ENCODE measurements at places on chromosomes 11 and 22.

GRCh38 chr11:111879637-111879960, 258 bp downstream of the CFAP68 start:
- DNase-seq, result no peak

DNA sequence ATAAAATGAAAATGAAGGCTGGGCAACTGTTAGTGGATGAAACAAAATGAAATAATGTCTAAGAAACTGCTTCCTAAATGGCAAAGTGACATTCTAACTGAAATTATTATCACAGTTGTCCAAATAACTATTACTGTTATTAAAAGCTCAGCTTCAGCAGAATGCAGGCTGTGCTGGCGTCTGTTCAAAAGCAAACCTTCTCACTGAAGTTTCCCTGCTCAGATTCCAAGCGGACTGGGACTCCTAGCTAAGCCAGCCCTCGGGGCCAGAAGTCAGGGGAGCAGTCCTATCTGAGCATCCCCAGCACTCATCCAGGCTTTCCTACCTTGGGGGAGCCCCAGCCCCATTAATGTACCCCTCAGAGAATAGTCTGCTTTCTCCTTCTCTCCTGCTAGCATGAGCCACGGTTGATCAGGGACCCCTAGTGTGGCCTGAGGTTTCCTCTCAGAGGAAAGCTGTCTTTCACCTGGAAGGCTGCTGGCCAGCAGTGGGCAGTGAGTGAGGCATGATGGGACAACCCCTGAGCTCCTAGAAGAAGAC, 1167.3 kb downstream of the TBC1D22A start:
- no peak for DNase-seq

DNA sequence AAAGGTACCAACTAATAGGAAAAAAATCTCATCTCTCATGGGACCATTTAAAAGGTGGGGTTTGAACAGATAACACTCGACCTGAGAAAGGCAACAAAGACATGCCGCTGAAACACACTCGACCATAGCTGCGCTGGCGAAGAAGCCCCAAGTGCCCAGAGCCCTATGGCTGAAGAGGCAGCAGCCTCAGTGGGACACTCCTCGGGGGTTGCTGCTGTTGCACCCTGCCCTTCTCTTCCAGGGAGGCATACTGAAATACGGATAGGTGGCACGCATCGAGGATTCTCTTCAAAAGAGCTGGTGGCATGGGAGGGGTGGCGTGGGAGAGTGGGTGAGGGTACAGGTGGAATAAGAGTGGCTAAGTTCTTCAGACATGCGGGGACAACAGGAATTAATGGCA, 18.5 kb upstream of the PHLDA2 start:
- DNase-seq, result no peak

- no peak for DNase-seq
Observed at GRCh38 chr11:66361502-66361941, 10.0 kb downstream of the SLC29A2 start.

- no peak for DNase-seq
Observed at GRCh38 chr11:93767018-93767417, 17.1 kb upstream of the MED17 start.

DNA sequence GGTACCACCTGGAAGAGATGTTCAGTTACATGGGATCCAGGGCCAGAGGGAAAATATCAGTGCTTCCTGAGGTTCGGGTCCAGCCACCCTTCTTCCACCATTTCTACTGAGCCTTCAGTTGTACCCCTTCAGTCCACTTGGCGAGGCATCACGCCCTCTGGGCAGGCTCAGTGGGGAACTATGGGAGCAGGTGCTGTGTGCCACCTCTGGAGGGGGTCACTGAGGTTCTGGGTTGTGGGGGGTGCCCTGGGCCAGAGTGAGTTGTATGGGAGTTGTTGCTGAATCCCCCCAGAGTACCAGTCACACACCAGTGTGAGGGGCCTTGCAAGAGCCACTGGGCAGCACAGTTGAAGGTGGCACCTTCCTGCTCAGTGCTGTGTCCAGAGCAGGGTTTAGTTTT, 2.7 kb upstream of the SREBF2 start:
- no peak for DNase-seq

DNA sequence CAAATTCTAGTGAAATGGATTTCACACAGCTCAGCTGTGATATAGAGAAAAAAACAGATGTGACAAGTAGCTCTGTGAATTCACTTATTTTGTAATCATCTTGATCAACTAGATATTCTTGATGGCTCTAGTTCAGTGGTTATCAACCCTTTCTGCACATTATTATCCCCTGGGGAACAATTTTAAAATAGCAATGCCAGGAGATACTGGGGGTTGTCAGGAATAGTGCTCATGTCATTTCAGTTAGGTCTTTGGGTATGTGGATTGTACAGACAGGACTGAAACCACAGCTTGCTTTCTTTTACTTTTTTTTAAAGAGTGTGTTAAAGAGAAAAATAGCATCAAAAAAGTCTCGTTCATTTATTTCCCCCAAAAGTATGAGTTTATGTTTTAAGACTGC, 269.0 kb upstream of the PDGFD start:
- no peak for DNase-seq

GRCh38 chr11:35267504-35267903, 128.5 kb downstream of the CD44 start:
- DNase-seq, result no peak

DNA sequence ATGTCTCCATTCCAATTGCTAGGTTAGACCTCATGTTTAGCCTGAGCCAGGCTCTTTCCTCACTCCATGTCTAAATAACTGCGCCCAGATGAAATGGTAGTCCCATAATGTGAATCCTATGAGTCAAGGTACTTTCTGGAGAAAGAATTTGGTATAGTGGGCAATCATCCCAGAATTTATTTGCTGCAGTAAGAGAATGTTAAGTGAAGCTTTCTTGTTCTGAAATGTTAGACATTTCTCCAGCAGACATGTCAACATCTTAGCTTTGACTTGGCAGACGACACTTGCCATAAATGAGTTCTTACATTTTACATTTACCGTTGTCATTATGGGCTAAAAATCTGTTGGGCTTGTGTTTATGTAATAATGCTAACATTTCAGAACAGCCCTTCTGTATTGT, 165.2 kb downstream of the PGR start:
- DNase-seq, result no peak

DNA sequence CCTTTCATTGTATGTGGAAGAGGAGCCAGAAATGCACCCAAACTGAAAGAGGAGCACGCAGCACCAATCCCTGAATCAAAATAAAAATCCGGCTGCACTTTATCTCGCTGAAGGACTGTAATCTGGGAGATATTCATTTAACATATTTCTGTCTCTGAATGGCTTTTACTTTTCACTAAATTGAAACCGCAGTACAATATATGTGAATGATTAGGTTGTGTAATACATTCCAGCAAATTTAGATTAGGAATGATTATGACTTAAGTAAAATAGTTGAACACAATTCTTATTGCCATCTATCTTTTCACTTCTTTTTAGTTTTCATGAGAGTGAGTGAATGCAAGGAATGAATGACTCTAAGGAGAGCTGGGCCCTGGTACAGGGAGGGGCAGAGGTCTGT, 232.1 kb downstream of the ST3GAL4 start:
- DNase-seq, result no peak

GRCh38 chr11:77092382-77092781, 10.3 kb upstream of the OMP start:
- no peak for DNase-seq

DNA sequence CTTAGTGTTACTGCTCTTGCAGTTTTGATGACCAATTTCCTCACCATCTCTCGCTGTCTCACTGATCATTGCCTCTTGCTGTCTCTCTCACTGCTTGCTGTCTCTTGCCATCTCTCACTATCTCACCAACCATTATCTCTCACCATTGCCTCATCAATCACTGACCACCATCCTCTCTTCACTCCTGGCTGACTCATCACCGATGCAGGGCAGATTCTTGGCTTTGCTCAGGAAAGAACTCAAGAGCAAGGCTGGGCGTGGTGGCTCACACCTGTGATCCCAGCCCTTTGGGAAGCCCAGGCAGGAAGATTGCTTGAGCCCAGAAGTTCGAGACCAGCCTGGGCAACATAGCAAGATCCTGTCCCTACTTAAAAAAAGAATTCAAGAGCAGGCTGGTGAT, 66.3 kb upstream of the SYN3 start:
- DNase-seq, result no peak

DNA sequence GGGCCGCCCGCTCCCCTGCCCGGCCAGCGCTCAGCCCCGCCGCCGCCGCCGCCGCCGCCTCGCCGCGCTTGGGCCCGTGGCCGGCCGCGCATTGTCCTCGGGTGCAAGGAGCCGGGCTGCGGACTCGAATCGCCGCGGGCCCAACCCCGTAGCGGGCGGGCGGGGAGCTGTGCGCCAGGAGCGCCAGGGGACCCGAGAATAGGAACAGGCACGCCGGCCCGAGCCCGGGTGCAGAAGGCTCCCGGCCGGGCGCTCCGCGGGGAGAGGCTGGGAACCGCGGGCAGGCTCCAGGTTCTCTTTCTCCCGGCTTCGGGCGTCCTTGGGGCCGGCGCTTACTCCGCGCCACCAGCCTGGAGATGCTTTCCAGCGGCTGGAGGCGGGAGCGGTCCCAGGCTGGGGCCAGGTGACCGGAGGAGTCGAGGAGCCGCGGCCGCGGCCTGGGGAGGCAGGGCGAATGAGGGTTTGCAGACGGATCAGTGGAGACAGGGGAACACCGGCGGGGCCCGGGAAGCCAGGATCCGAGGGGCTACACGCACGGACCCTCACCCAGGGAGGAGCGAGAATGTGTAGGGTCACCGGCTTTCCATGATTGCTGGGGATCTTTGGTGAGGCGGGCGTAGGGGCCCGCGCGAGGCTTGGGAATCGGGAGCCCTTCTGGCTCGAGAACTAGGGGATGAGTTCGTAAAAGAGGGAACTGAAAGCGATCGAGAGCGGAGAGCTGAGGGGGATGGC, 726 bp downstream of the PKNOX2 start:
- no peak for DNase-seq

GRCh38 chr11:134645576-134645975, 233.5 kb upstream of the B3GAT1 start:
- DNase-seq, result no peak

GRCh38 chr11:11501546-11502262, 120.1 kb downstream of the GALNT18 start:
- DNase-seq, result no peak

DNA sequence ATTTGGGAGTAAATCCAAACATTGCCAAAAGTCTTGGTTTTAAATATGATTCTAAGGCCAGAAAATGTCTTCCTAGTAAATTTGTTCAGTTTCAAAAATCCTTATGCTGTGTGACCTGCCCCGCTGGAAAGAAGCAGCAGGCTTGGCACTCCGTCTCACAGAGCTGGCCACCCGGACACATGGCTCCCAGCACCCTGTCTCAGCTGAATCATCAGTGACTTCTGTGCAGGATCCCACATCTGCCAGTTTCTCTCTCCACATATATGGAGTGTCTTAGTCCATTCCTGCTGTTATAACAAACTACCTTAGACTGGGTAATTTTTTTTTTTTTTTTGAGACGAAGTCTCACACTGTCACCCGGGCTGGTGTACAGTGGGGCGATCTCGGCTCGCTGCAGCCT, 356.7 kb downstream of the TBC1D22A start:
- no peak for DNase-seq

DNA sequence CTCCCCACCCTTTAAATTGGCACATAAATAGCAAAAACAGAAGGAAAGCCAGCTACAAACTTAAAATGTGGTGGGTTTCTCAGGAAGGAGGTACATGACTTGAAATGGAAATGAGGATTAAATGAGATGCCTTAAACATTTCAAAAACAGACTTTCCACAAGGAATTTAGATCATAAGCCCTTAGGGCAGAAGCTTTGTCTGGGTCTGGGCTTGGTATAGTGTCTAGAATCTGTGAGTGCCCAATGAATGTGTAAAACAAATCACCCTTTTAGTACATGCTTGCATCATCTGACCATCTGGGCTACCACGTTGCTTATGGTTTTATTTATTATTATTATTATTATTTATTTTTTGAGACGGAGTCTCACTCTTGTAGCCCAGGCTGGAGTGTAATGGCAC, 37.1 kb upstream of the CREB3L1 start:
- DNase-seq, result no peak

- DNase-seq, result no peak
Observed at GRCh38 chr11:92855607-92856405, 113.6 kb upstream of the MTNR1B start.

DNA sequence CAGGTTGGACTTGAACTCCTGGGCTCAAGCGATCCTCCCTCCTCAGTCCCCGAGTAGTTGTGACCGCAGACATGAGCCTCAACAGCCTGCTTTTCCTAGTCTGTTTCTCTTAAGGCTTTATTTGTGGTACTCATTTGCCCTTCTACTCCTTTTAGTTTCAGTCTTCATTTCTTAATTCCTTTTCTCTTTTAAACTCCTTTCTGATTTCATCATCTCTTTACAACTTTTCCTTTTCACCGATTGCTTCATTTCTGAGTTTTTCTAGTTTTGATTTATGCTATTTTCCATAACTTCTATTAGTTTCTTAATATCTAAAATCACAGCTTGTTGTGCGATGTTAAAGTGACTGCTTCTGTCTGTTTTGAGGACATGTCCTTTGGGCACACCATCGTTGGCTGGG, 17.3 kb upstream of the MRGPRF start:
- DNase-seq, result no peak

GRCh38 chr22:26822313-26822712, 164.9 kb downstream of the MIAT start:
- no peak for DNase-seq

- DNase-seq, result no peak
Observed at GRCh38 chr22:19440411-19441195, 6.9 kb downstream of the C22orf39 start.

GRCh38 chr11:28877340-28877739, 769.2 kb downstream of the METTL15 start:
- no peak for DNase-seq

GRCh38 chr22:24699876-24700275, 74.6 kb downstream of the PIWIL3 start:
- DNase-seq, result no peak

DNA sequence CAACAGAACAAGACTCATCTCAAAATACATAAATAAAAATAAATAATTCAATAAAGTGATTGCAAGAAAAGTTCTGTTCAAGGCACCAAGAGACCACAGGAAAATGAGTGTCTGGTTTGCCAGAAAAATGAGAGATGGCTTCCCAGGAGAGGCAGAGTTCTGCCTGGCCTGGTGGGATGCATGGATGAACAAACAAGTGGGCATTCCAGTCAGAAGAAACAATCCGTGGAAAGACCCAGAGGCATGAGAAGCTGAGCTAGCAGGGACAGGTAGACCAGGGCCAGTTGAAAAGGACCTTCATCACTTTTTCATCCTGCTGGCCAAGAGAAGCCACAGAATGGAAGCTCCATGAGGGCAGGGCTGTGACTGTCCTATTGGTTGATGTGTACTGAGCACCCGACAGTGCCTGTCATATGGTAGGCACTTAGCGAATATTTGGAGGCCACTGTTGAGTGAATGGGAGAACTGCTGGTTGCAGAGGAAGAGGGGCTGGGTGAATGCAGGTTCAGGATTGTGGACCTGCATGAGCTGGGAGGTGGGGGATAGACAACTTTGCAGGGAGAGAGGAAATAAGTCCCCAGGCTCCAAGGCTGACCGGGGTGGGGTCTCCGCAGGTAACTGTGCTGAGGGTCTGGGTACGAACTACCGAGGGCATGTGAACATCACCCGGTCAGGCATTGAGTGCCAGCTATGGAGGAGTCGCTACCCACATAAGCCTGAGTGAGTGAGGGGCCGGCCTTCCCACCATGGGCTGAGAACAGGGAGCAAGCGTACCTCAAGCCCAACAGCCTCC, 3.7 kb downstream of the F2 start:
- no peak for DNase-seq

- DNase-seq, result no peak
Observed at GRCh38 chr11:121231576-121232278, 60.8 kb upstream of the SC5D start.

- no peak for DNase-seq
Observed at GRCh38 chr11:32987851-32988250, 27.8 kb upstream of the DEPDC7 start.

GRCh38 chr11:64778223-64778472, 194 bp downstream of the SF1 start:
- no peak for DNase-seq

All from neural crest cell (in vitro differentiated cells).